ENCODE measurements at places on chromosomes 12 and 14. TPM values are rescaled to one million over a fixed set of nuclear protein-coding genes. Genes with fewer than 3 reads are reported as not detected.

Gene HOTAIR
- total RNA-seq, result 0.25 TPM

Gene NTF3
- total RNA-seq, result not detected

Gene AHSA1
- 209 TPM for total RNA-seq

Gene HHIPL1
- total RNA-seq, result 0.16 TPM

Gene CCND2
- total RNA-seq, result 0.12 TPM

Gene NFATC4
- total RNA-seq, result 0.42 TPM

Gene BAG5
- total RNA-seq, result 22.7 TPM

Gene PLEKHH1
- 3.6 TPM for total RNA-seq

Gene CALM1
- 333 TPM for total RNA-seq

Gene MUCL1
- total RNA-seq, result not detected

Gene FGFR1OP2
- 25.9 TPM for total RNA-seq

Gene SMOC1
- 17.4 TPM for total RNA-seq

Gene RND1
- 5.8 TPM for total RNA-seq

Gene JDP2
- total RNA-seq, result 40.7 TPM

Gene ADGRD1
- 0.38 TPM for total RNA-seq

Gene SPX
- total RNA-seq, result 2.8 TPM

Gene IGF1
- total RNA-seq, result not detected

Gene KLHDC1
- total RNA-seq, result 0.24 TPM

Gene DGKA
- 23.2 TPM for total RNA-seq

Gene TNFAIP2
- 262 TPM for total RNA-seq

Gene KRT6C
- not detected for total RNA-seq

Gene TUBA1A
- 202 TPM for total RNA-seq

Gene OR6C2
- total RNA-seq, result not detected

Gene TAS2R8
- not detected for total RNA-seq

Gene OR10G3
- not detected for total RNA-seq

Gene SLC7A8
- total RNA-seq, result 1.7 TPM

Gene SAMD15
- total RNA-seq, result 1.9 TPM

Gene CHPT1
- 68.9 TPM for total RNA-seq

Gene WIF1
- not detected for total RNA-seq

Gene SLC4A8
- total RNA-seq, result 1.7 TPM

Gene RNASE3
- not detected for total RNA-seq

Gene OR8S1
- not detected for total RNA-seq

Gene ING4
- 15.4 TPM for total RNA-seq

Gene PRH2
- total RNA-seq, result not detected

Gene TAS2R50
- total RNA-seq, result not detected

Gene ZNF839
- 7.1 TPM for total RNA-seq

Gene PPP4R4
- total RNA-seq, result 0.21 TPM

Gene TBX5
- not detected for total RNA-seq

Gene LMNTD1
- total RNA-seq, result not detected

Gene SIX1
- 6.2 TPM for total RNA-seq

Gene AKAP6
- 0.30 TPM for total RNA-seq

Gene SLC6A13
- 0.33 TPM for total RNA-seq

Gene IFI27L1
- 21.7 TPM for total RNA-seq

Gene RTN1
- not detected for total RNA-seq

Gene PIK3C2G
- total RNA-seq, result not detected

Gene PTHLH
- total RNA-seq, result 15.4 TPM

Gene LBHD2
- total RNA-seq, result 0.27 TPM

Gene ETFBKMT
- 0.79 TPM for total RNA-seq

Gene ASCL1
- not detected for total RNA-seq

Gene LGR5
- not detected for total RNA-seq

All from A549 treated with Mapracorat at 1 μM for 4 hours (cell line).